ENCODE measurements at places on chromosomes 6 and 20.

- H3K27me3 ChIP-seq, result no peaks in the 10 kb centered on the region
- H3K4me1 ChIP-seq, result peaks cover 22% of the 10 kb centered on the region
- no peak for DNase-seq
- peaks cover 100% of the 10 kb centered on the region for H3K36me3 ChIP-seq
- H3K27ac ChIP-seq, result no peak overlapping the region
- no peak overlapping the region for H3K4me3 ChIP-seq
Measured at GRCh38 chr20:49245921-49246740, 26.9 kb downstream of the DDX27 start.

GRCh38 chr6:2274981-2275891, 29.8 kb upstream of the GMDS start:
- H3K36me3 ChIP-seq, result peaks cover 26% of the 10 kb centered on the region
- no peak for DNase-seq
- H3K27me3 ChIP-seq, result no peaks in the 10 kb centered on the region

DNA sequence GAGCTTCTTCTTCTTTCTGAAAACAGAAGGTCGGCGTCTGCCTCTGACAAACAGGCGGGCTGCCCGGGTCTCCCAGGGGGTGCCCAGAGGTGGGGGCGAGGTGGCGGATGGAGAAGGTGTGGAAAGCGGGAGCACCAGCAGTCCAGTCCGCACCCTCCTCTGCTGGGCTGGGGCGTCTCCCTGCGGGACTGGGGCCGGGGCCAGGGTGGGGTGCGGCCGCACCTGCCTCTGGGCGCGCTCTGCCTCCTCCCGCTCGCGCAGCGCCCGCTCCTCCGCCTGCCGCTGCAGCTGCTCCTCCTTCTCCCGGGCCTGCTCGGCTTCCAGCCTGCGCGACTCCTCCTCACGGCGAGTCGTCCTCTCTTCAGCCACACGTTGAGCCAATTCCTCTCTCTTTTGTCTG, 71.1 kb upstream of the BCLAF1 start:
- no peak for DNase-seq
- H3K4me3 ChIP-seq, result no peak overlapping the region
- no peaks in the 10 kb centered on the region for H3K4me1 ChIP-seq
- H3K27ac ChIP-seq, result no peak overlapping the region

GRCh38 chr20:50408526-50409364, 101.4 kb upstream of the PTPN1 start:
- no peak overlapping the region for H3K4me3 ChIP-seq
- no peaks in the 10 kb centered on the region for H3K27me3 ChIP-seq
- peaks cover 25% of the 10 kb centered on the region for H3K4me1 ChIP-seq

DNA sequence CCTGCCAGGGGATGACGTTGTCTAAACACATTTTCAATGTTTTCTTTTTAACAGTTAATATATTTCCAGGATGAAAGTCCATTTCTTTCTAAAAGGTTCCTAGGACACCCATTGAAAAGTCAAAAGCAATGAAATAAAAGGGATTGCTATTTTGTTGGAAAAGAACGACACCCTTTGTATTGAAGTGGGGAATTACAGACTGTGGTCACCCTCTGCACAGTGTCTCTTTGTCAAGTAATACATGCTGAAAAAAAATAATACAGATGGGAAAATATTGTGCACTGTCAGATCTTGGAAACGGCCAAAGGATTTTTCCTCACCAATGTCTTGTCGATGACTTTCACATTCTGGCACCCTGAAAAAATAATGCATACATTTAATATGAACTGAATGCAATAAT, 56.9 kb downstream of the HAO1 start:
- no peak overlapping the region for H3K4me3 ChIP-seq
- H3K27me3 ChIP-seq, result no peaks in the 10 kb centered on the region
- H3K27ac ChIP-seq, result no peak overlapping the region
- DNase-seq, result no peak

GRCh38 chr20:63401384-63402110, 40.4 kb upstream of the CHRNA4 start:
- H3K36me3 ChIP-seq, result no peaks in the 10 kb centered on the region
- H3K4me1 ChIP-seq, result no peaks in the 10 kb centered on the region
- no peak for DNase-seq
- peaks cover 15% of the 10 kb centered on the region for H3K27me3 ChIP-seq
- H3K4me3 ChIP-seq, result no peak overlapping the region
- H3K27ac ChIP-seq, result no peak overlapping the region

GRCh38 chr20:1033751-1034414, 31.8 kb upstream of the RSPO4 start:
- no peaks in the 10 kb centered on the region for H3K4me1 ChIP-seq
- no peaks in the 10 kb centered on the region for H3K27me3 ChIP-seq
- no peak overlapping the region for H3K4me3 ChIP-seq

- no peaks in the 10 kb centered on the region for H3K4me1 ChIP-seq
- H3K36me3 ChIP-seq, result no peaks in the 10 kb centered on the region
- no peak overlapping the region for H3K4me3 ChIP-seq
- no peak overlapping the region for H3K27ac ChIP-seq
- H3K27me3 ChIP-seq, result no peaks in the 10 kb centered on the region
Measured at GRCh38 chr6:133553652-133554051, 312.5 kb downstream of the EYA4 start.

- peaks cover 42% of the 10 kb centered on the region for H3K27me3 ChIP-seq
- DNase-seq, result peak; percentile 62
- H3K4me3 ChIP-seq, result no peak overlapping the region
- H3K27ac ChIP-seq, result no peak overlapping the region
Measured at GRCh38 chr6:37691904-37692806, 5.5 kb downstream of the MDGA1 start.

DNA sequence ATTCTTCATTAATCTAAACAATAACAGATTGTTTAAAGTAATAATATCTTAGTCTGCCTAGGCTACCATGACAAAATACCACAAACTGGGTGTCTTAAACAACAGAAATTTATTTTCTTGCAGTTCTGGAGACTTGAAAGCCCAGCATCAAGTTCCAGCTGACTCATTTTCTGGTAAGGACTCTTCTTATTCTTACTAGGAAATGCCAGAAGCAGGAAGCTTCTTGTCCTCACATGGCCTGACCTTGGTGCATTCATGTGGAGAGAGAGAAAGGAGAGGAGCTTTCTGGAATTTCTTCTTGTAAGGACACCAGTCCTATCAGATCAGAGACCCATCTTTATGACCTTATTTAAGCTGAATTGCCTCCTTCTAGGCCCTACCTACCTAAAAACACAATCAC, 110.5 kb downstream of the ANKRD60 start:
- H3K4me1 ChIP-seq, result no peaks in the 10 kb centered on the region
- no peak overlapping the region for H3K4me3 ChIP-seq
- no peaks in the 10 kb centered on the region for H3K36me3 ChIP-seq
- DNase-seq, result no peak

DNA sequence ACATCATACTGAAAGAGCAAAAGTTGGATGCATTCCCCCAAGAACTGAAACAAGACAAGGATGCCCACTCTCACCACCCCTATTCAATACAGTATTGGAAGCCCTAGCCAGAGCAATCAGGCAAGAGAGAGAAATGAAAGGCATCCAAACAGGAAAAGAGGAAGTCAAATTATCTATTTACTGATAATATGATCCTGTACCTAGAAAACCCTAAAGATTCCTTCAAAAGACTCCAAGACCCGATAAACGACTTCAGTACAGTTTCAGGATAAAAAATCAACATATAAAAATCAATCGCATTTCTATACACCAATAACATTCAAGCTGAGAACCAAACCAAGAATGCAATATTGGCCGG, 14.5 kb downstream of the CDK19 start:
- H3K36me3 ChIP-seq, result no peaks in the 10 kb centered on the region
- no peak overlapping the region for H3K4me3 ChIP-seq
- DNase-seq, result no peak
- peaks cover 6% of the 10 kb centered on the region for H3K4me1 ChIP-seq

GRCh38 chr20:51014797-51015722, 7.8 kb downstream of the KCNG1 start:
- no peak overlapping the region for H3K4me3 ChIP-seq
- no peaks in the 10 kb centered on the region for H3K4me1 ChIP-seq
- no peak for DNase-seq
- peaks cover 3% of the 10 kb centered on the region for H3K27me3 ChIP-seq

- peaks cover 18% of the 10 kb centered on the region for H3K4me1 ChIP-seq
- no peaks in the 10 kb centered on the region for H3K27me3 ChIP-seq
- no peak overlapping the region for H3K27ac ChIP-seq
- no peak overlapping the region for H3K4me3 ChIP-seq
- H3K36me3 ChIP-seq, result no peaks in the 10 kb centered on the region
- DNase-seq, result no peak
Measured at GRCh38 chr20:17822039-17822438, 122.3 kb downstream of the BANF2 start.

- no peak overlapping the region for H3K27ac ChIP-seq
- H3K27me3 ChIP-seq, result no peaks in the 10 kb centered on the region
- no peaks in the 10 kb centered on the region for H3K4me1 ChIP-seq
Measured at GRCh38 chr6:166026586-166027126, 141.0 kb downstream of the TBXT start.

- H3K4me1 ChIP-seq, result peaks cover 38% of the 10 kb centered on the region
- no peaks in the 10 kb centered on the region for H3K27me3 ChIP-seq
- H3K4me3 ChIP-seq, result no peak overlapping the region
- no peaks in the 10 kb centered on the region for H3K36me3 ChIP-seq
- peak; percentile 75 for DNase-seq
Measured at GRCh38 chr20:49583669-49584417, 15.9 kb upstream of the PTGIS start.

- H3K4me1 ChIP-seq, result no peaks in the 10 kb centered on the region
- no peak for DNase-seq
- H3K4me3 ChIP-seq, result no peak overlapping the region
- no peaks in the 10 kb centered on the region for H3K27me3 ChIP-seq
Measured at GRCh38 chr6:153539602-153540001, 408.5 kb upstream of the RGS17 start.

DNA sequence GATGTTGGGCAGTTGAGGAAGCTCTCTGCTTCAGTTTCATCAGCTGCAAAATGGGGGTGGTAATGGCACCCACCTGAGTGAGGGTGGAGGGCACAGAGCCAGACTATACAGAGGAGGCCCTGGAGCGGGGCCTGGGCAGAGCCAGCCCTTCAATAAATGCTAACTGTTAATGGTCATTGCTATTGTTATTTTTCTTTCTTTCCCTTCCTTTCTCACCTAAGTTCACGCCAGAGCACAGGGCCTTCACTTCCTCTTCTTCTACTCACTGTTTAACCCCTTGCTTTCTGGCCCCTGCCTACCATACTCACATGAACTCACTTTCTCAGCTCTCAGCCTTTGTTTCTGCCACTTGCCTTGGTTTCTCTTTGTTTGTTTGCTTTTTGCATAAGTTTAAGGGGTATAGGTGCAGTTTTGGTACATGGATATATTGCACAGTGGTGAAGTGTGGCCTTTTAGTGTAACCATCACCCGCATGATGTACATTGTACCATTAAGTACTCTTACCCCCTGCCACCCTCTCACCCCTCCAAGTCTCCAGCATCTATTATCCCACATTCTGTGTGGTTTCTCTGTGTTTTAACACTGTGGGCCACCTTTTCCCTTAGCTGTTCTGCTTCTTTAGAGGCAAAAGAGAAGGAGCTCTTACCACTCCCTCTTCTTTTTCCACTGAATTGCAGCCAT, 7.5 kb upstream of the RREB1 start:
- H3K4me1 ChIP-seq, result no peaks in the 10 kb centered on the region
- no peaks in the 10 kb centered on the region for H3K27me3 ChIP-seq
- DNase-seq, result no peak
- H3K4me3 ChIP-seq, result no peak overlapping the region
- H3K36me3 ChIP-seq, result no peaks in the 10 kb centered on the region
- H3K27ac ChIP-seq, result no peak overlapping the region

GRCh38 chr6:5466281-5467136, 205.2 kb downstream of the FARS2 start:
- no peak overlapping the region for H3K27ac ChIP-seq
- no peak overlapping the region for H3K4me3 ChIP-seq
- DNase-seq, result no peak
- H3K36me3 ChIP-seq, result no peaks in the 10 kb centered on the region
- no peaks in the 10 kb centered on the region for H3K27me3 ChIP-seq
- H3K4me1 ChIP-seq, result no peaks in the 10 kb centered on the region

GRCh38 chr6:109493865-109494264, 10.8 kb upstream of the ZBTB24 start:
- H3K36me3 ChIP-seq, result no peaks in the 10 kb centered on the region
- no peak overlapping the region for H3K4me3 ChIP-seq
- no peak for DNase-seq
- H3K4me1 ChIP-seq, result no peaks in the 10 kb centered on the region

GRCh38 chr6:160391419-160392116, 43.4 kb downstream of the SLC22A3 start:
- peaks cover 5% of the 10 kb centered on the region for H3K4me1 ChIP-seq
- no peak overlapping the region for H3K27ac ChIP-seq
- DNase-seq, result no peak
- no peaks in the 10 kb centered on the region for H3K27me3 ChIP-seq
- H3K36me3 ChIP-seq, result no peaks in the 10 kb centered on the region
- H3K4me3 ChIP-seq, result no peak overlapping the region

DNA sequence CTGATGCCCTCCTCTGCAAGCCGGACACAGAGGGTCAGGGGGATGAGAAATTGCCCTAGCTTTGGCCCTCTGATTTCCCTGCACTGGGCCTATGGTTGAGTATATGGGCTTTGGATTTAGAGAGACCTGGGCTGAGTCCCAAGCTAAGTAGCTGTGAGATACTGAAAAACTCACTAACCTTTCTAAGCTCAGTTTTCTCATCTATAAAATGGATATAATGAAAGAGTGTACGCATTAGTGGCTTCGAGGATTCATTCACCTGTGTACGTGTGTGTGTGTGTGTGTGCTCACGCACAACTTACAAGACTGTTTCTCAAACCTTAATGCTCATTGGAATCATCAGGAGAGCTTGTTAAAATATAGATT, 12.7 kb upstream of the RBPJL start:
- no peaks in the 10 kb centered on the region for H3K36me3 ChIP-seq
- DNase-seq, result no peak
- H3K27ac ChIP-seq, result no peak overlapping the region
- H3K4me1 ChIP-seq, result peaks cover 6% of the 10 kb centered on the region

GRCh38 chr6:147950623-147950987, 392.0 kb upstream of the SASH1 start:
- no peaks in the 10 kb centered on the region for H3K36me3 ChIP-seq
- H3K27ac ChIP-seq, result no peak overlapping the region
- no peaks in the 10 kb centered on the region for H3K27me3 ChIP-seq
- peaks cover 6% of the 10 kb centered on the region for H3K4me1 ChIP-seq
